WERI-Rb-1 (cell line): ENCODE measurements at places on chromosomes 2 and 18.

- no peak for DNase-seq
These were observed 600.9 kb downstream of the PLCL1 start for GRCh38 chr2:198405311-198405710.

DNA sequence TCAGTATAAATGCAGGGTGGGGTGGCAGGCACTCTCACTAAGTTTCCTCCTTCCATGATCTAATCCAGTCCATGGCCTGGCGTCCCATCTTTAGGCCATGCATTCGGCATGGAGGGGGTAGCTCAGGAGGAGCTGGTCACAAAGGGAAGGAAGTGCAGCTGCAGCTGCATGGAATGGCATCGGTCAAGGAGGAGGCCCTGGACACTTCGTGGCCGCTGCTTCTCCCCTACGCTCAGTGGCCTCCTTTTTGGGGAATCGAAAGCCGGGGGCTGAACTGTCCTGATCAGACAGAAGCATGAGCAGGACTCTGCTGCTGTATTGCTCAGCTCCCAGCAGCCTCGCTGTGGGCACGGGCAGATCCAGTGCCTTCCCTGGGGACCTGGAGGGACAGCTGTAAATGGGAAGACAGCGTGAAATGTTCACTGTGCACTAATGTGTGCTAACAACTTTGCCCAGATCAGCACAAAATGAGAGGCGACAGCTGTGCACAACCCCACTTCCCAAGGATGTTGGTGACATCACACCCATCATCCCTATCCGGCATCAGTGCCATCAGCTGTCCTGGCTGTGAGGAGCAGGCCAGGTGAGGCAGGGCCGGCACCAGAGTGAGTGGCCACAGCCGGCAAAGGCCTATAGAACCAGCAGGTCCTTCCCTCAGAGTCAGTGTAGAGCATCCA lies 520.1 kb upstream of the RAB6C start:
- DNase-seq, result no peak

DNA sequence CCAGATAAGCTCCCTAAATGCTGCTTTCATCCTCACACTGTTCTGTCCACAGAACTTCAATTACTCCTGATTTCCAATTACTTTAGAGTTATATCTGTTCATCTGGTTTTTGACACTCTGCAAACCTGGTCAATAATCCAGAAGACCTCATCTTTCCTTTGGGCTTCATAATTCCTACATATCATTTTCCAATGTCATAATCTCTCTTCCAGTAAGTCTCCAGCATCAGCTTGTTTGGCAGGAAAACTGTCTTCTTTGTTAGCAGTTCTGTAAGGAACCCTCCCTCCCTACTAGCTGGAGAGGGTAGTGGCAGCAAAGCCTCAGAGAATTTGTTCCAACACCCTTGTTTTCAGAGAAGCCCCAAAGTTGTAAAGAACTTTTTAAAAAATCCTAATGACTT lies 11.9 kb upstream of the SLC14A1 start:
- DNase-seq, result no peak

DNA sequence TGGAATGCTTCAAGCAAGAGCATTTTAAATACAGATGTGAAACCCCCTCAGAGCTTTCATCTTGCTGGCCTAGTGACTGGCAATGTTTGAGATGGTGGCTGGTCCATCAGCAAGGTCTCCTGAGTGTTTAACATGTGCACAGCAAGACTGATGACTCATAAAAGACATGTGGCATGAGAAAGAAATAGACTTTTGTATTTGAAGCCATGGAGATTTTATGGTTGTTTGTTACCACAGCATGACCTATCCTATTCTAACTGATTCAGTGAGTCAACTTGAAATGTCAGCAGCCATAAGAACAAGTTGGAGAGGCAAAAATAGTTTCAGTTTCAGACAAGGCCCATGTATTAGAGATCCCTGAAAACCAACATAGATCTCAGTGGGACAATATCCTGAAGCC lies 154.7 kb upstream of the LYPD1 start:
- no peak for DNase-seq

DNA sequence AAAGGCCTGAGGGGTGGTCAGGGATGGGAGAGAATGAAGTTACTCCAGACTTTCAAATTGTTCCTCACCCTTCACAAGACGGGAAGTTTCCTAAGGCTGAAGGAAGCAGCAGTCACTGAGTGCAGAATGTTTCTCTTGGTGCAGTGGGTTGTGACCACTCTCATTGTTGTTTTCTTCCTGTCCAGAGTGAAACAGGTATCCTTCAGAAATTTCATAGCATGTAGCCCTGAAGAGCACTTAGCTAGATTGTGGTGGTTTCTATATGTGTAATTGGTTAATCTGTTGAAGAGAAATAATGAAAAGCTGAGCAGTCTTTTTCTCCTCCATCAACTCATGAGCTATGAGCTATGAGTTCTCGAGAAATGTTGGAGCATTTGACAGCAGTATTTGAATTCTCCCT lies 96.8 kb downstream of the GPD2 start:
- DNase-seq, result no peak

DNA sequence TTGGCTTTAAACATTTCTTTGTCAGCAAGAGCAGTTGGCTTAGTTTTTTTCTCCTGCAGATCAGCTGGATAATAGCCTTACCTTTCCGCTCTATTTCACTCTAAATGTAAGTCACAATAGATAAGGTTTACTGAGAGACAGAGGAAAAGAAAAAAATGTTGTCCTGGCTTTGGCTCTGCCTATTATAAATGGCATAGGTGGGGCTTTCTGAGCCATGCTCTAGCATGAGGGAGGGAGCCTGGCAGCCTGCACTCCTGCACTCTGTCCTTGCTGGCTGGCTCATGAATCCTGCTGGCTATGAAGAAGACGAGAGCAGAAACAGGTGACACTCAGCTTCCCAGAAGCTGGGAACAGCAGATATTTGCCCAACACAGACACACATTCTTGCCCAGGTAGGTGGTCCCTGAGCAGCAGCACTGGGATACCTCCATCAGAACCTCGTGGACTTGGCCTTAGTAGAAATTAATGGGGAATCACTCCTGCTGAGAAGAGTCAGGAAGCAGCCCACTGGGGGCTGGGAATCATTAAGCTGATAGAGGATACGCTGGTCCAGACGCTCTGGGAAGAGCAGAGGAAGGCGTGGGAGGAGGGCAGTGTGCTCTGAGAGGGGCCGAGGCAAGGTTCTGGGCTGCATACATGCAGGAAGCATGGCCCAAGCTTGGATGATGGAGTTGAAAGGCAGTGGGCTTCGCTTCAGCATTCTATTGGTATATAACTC lies 514.4 kb upstream of the HS6ST1 start:
- peak; percentile 33 for DNase-seq

DNA sequence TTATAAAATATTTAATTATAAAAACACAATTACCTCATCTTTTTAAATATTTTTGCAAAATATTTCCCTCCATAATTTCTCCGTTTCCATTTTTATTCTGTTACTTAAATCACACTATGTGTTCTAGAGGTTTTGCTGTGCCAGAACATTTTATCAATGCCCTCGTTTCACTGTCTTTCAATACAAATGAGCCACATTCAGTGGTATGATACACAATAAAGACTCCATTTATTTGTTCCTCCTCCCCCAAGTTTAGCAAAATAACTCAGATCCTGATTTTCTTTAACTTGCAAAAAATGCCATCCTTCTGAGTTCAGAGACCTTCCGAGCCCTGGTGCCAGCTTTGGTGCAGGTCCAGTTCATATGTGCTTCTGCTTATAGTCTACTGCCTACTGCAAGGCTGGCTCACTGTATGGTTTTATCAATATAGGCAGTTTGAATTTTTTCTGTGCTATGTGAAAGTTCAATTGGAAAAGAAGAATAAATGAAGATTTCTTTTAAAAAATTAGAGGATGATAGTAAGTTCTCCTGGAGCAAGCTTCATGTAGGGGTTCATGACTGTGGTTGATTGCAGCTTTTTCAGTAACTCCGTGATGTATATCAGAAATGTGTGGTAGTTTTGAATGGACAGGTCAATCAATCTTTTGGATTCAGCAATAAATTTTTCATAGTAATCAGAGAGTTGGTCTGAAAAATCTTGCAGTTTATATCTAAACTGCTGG lies 42.5 kb downstream of the APOB start:
- DNase-seq, result no peak

GRCh38 chr2:199590321-199591203 lies 132.8 kb upstream of the SATB2 start:
- no peak for DNase-seq

DNA sequence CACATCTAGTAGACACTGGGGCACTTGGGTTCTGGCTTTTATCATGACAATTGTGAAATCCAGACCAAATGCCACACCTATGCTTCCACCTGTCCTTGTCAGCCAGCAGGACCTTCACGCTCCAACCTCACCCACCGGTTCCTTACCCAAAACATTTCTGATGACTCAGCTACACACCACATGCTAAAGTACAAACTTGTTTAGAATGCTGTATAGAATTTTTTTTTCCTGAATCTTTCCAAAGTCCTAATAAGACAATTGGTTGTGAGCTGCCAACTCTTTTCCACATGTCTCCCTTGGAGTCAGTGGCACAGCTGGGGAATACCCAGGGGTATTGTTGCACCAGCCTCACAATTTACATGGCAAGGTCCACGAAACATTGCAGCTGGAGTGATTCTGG lies 75.5 kb upstream of the LPIN2 start:
- DNase-seq, result no peak

- no peak for DNase-seq
These were observed 741.7 kb downstream of the PLCL1 start for GRCh38 chr2:198546122-198546521.

GRCh38 chr2:100383306-100383705 lies 34.2 kb downstream of the CHST10 start:
- no peak for DNase-seq

DNA sequence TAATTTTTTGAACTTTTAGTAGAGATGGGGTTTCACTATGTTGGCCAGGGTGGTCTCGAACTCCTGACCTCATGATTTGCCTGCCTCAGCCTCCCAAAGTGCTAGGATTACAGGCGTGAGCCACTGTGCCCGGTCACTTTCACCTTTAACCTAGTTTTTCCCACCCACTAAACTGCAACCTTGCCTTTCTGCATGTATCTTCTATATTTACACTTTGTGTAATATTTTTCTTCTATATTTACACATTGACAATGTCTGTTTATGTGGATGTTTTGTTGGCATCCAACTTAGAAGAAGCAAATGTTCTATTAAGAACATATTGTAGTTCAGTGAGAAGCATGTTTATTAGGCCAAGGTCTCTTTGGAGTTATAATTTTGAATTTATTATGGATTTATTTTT lies 26.7 kb downstream of the SNRPD1 start:
- DNase-seq, result no peak
